ENCODE measurements at places on chromosomes 6 and 20. TPM values are rescaled to one million over a fixed set of nuclear protein-coding genes. Genes with fewer than 3 reads are reported as not detected.

GRCh38 chr6:132872923-132873322 lies 58.6 kb downstream of the RPS12 start:
- no peak overlapping the region for H3K4me3 ChIP-seq
- no peaks in the 10 kb centered on the region for H3K4me1 ChIP-seq
- H3K27me3 ChIP-seq: no peaks in the 10 kb centered on the region
- H3K27ac ChIP-seq: no peak overlapping the region

DNA sequence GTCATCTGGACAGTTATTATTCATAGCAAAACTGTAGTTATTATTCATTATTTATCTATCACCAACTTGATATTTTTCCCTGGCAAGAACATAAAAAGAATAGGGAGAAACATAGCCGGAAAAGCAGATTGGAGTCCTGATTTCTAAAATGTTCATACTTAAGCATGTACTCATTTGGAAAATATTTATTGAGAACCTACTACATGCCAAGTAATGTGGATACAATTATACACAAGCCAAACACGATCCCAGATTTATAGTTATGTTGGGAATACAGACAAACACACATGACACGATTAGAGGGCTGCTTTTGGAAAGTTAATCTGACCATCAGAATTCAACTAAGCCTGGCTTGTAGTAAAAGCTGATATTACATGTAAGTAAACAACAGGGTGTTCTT lies 30.7 kb downstream of the ARHGAP18 start:
- peaks cover 48% of the 10 kb centered on the region for H3K4me1 ChIP-seq
- H3K36me3 ChIP-seq: no peaks in the 10 kb centered on the region
- DNase-seq: no peak
- no peaks in the 10 kb centered on the region for H3K27me3 ChIP-seq

GRCh38 chr20:52410731-52411234 lies 219.2 kb upstream of the ZFP64 start:
- DNase-seq: no peak
- no peaks in the 10 kb centered on the region for H3K36me3 ChIP-seq
- no peaks in the 10 kb centered on the region for H3K4me1 ChIP-seq
- no peaks in the 10 kb centered on the region for H3K27me3 ChIP-seq

DNA sequence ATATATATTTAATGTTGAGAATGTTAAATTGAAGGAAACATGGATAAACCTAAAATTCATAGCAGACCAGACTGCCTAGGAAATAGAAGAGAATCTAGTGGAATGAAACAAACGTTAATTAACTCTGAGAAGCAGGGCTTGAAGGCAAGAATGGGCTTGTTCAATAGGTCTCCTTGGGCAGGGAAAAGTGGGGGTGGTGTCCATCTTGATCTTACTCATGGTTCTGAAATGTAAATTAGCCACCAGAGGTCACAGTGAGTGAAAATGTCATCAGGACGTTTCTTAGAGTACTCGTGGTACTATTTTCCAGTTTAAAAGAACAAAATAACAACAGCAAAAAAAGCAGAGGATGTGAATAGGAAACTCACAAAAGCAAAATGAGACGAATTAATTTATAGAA lies 66.8 kb upstream of the BTBD3 start:
- no peak overlapping the region for H3K4me3 ChIP-seq
- H3K4me1 ChIP-seq: no peaks in the 10 kb centered on the region

- no peaks in the 10 kb centered on the region for H3K27me3 ChIP-seq
- no peaks in the 10 kb centered on the region for H3K4me1 ChIP-seq
- no peak overlapping the region for H3K27ac ChIP-seq
- H3K36me3 ChIP-seq: no peaks in the 10 kb centered on the region
- DNase-seq: no peak
These were observed 54.8 kb downstream of the PLG start for GRCh38 chr6:160756871-160757270.

GRCh38 chr6:25014791-25015560 lies 79.2 kb upstream of the RIPOR2 start:
- no peaks in the 10 kb centered on the region for H3K36me3 ChIP-seq
- no peaks in the 10 kb centered on the region for H3K27me3 ChIP-seq
- no peak for DNase-seq
- H3K4me1 ChIP-seq: peaks cover 4% of the 10 kb centered on the region
- no peak overlapping the region for H3K27ac ChIP-seq

DNA sequence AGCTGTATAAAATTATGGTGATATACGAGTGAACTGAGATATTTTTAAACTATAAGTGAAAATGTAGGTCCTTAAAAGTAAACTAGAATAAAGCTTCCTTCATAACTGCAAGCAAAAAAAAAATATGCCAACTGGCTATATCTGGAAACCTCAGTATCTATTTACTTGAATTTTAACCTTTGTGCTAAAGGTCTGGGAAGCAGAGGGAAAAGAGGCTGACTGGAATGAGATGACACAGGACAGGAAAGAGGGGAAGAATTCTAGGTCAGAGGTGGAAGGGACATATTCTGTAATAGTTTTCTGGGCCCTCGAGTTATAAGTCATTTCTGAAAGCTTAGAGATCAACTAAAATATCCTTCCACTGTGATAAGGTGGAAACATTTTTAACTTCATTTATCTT lies 46.8 kb downstream of the AIG1 start:
- H3K4me1 ChIP-seq: no peaks in the 10 kb centered on the region
- no peak overlapping the region for H3K4me3 ChIP-seq
- DNase-seq: no peak
- no peaks in the 10 kb centered on the region for H3K27me3 ChIP-seq

GRCh38 chr20:58871533-58872102 lies 19.1 kb downstream of the GNAS start:
- H3K36me3 ChIP-seq: no peaks in the 10 kb centered on the region
- no peak for DNase-seq
- H3K27me3 ChIP-seq: no peaks in the 10 kb centered on the region

DNA sequence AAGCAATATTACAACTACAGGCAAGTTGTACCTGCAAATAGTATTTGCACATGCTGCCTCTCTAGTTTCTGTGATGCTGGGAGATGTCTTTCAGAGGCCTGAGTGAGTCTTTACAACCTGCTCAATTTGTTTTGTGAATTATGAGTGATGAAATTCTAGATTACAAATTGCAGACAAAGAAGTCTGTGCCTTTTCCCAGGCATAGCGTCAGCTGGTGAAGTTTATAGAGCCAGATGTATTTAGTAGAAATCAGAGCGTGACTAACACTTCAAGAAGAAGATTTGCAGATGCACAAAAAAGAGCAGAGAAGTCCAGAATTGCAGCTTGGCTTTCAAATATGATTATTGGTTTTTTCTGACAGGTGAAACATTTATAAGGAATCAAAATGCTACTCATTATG lies 289.9 kb downstream of the PLCB1 start:
- no peaks in the 10 kb centered on the region for H3K27me3 ChIP-seq
- H3K4me3 ChIP-seq: no peak overlapping the region
- no peaks in the 10 kb centered on the region for H3K4me1 ChIP-seq
- H3K27ac ChIP-seq: no peak overlapping the region
- no peaks in the 10 kb centered on the region for H3K36me3 ChIP-seq

GRCh38 chr20:44057698-44058675 lies 129.0 kb downstream of the JPH2 start:
- no peaks in the 10 kb centered on the region for H3K36me3 ChIP-seq
- H3K27ac ChIP-seq: no peak overlapping the region
- H3K4me3 ChIP-seq: no peak overlapping the region
- H3K27me3 ChIP-seq: no peaks in the 10 kb centered on the region
- DNase-seq: no peak

GRCh38 chr6:127077886-127078285 lies 40.6 kb upstream of the RSPO3 start:
- no peak overlapping the region for H3K4me3 ChIP-seq
- no peaks in the 10 kb centered on the region for H3K27me3 ChIP-seq
- no peaks in the 10 kb centered on the region for H3K4me1 ChIP-seq
- H3K36me3 ChIP-seq: no peaks in the 10 kb centered on the region
- H3K27ac ChIP-seq: no peak overlapping the region

Gene FOXS1
- total RNA-seq: 3.7 TPM

Gene BPIFB1
- not detected for total RNA-seq

Gene TSPO2
- not detected for total RNA-seq

Gene TNXB
- 56.9 TPM for total RNA-seq

Gene ZNF831
- total RNA-seq: 0.02 TPM

Gene TSBP1
- not detected for total RNA-seq

All from heart left ventricle (tissue), 16 donors.